Tongue (tissue), 3 donors: ENCODE measurements at places on chromosomes 3 and 15. TPM values are rescaled to one million over a fixed set of nuclear protein-coding genes. Genes with fewer than 3 reads are reported as not detected.

Gene GPR27
- 5.1 TPM for total RNA-seq

Gene FGF12
- 7.2 TPM for total RNA-seq

DNA sequence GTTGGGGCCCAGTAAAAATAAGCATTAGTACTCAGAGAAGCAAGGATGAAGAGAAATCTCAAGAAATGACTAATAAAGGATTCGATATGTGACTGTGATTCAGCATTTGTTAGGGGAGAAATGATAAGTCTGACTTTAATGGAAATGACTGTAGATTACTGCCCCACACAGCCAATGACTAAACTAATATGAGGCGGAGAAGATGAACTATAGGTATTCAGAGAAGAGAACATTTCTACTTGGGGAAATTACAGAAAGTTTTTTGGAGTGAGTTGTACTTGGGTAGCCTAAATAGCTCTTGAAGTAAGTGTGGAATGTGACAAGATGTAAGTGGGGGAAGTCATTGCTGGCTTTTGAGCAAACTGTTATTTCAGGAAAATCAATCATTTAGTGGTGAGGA lies 380.0 kb downstream of the PDCD6IP start:
- DNase-seq = no peak

- DNase-seq = no peak
These were observed 314.9 kb downstream of the TLE3 start for GRCh38 chr15:69782809-69783208.

- no peak for DNase-seq
These were observed 2.5 kb downstream of the APPL1 start for GRCh38 chr3:57230006-57230405.

GRCh38 chr15:77525400-77525811 lies 104.7 kb downstream of the HMG20A start:
- DNase-seq = no peak
